ENCODE measurements at places on chromosomes 16 and 17.

GRCh38 chr16:66255647-66256046 is 110.8 kb upstream of the CDH5 start:
- no peak for DNase-seq

- no peak for DNase-seq
Observed at GRCh38 chr17:5424909-5425308, 4.9 kb downstream of the RPAIN start.

DNA sequence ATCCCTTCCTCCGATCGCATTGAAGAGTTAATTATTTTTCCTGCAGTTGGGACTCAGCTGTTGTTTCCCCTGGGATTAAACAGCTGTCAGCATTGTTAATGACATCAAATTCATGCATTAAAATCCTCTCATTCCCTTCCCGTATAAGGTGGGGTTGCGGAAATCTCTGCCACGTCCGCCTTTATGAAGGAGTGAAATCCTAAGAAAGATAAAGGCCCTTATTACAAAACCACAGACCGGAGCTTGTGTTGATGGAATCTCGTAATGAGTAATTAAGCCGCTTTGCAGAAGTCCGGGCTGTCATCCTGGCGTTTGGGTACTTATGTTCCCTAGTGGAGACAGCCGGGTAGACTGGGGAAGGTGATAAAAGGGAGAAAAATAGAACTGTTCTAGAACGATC is 627.6 kb downstream of the MAF start:
- DNase-seq: no peak

- no peak for DNase-seq
Observed at GRCh38 chr17:63365366-63366240, 80.5 kb downstream of the CYB561 start.

DNA sequence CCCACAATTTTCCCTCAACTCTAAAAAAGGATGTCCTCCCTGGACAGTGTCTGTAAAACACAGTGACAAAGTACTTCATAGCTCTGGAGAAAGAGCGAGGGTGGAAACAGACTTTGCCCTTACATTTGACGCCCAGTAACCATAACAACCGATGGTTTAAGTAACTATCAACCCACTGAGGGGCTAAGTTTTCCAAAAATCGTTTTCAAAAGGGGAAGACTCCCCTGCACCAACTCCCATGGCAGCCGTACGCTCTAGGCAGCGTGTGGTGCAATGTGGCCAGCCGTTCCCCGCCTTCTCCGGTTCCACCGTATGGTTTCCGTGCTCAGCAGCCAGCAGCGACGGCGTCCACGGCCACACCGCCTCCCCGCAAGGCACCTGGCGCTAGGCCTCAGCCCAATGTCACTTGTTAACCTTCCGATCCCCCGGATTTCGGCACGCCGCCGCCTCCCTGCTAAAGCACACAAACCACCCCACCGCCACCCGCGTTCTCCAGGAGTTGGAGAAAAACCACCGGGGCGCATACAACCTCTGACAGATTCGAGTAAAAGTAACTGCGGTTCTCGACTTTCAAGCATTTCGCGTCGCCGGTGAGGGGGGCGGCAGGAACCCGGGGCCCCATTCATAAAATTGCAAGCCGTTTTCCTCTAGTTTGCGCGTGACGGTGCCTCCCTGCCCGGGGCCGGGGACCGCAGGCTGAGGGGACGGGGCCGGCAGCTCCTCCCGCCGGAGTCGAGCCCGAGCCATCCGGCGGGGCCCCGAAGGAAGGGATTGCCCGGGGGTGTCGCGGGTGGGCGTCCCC is 661 bp downstream of the TEX2 start:
- DNase-seq: peak; percentile 57

- peak; percentile 83 for DNase-seq
Observed at GRCh38 chr17:37848690-37849616, 75.3 kb upstream of the TBC1D3K start.

DNA sequence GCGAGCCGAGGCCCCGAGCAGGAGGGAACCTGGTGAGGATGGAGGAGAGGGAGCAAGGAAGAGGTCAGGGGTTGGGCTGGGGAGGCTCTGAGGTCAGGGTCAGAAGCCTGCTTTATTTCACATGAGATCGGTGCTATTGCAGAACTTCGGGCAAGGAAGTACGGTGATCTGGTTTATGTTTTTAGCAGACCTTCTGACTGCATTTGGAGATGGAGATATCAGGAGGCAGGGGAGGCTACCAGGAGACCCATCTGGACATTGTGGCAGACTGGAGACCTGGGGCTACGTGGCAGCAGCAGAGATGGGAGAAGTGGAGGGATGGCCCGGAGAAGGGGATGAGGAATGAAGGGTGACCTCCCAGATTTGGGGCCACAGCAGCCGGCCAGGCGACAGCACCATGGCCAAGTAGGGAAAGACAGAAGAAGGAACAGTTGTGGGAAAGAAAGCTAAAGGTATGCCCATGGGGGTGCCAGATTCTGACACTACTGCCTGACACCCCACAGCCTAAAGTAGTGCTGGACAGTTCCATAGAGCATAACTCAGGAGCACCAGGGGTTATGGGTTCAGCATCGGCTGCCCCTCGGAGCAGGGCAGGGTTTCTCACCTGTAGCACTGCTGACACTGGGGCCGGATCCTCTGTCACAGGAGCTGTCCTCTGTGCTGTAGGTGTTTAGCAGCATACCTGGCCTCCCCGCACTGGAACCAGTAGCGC is 7.4 kb downstream of the CACNG4 start:
- no peak for DNase-seq

DNA sequence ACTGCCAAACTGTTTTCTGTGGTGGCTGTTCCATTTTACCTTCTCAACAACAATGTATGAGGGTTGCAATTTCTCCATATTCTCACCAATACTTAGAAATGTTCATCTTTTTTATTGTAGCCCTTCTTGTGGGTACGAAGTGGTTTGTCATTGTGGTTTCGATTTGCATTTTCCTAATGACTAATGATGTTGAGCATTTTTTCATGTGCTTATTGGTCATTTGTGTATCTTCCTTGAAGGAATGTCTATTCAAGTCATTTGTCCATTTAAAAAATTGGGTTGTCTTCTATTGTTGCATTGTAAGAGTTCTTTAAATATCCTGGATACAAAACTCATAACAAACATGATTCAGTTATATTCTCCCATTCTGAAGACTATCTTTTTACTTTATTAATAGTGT is 47.5 kb upstream of the CCL2 start:
- DNase-seq: peak; percentile 7

DNA sequence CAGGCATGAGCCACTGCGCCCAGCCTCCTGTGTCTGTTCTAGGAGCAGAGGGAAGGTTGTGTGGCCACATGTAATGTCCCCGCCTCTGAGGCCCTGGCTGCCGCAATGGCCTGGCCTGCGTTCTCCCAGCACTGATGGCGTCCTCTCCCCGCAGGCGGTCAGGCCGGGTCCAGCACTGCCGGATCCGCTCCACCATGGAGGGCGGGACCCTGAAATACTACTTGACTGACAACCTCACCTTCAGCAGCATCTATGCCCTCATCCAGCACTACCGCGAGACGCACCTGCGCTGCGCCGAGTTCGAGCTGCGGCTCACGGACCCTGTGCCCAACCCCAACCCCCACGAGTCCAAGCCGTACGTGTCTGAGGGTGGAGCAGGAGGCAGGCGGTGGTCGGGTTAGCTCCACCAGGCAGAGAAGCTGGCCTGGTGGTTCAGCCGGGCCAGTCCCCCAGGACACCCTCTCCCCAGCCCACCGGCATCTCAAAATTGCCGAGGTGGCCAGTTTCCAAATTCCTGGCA is 100.8 kb downstream of the SDR42E1 start:
- DNase-seq: no peak

DNA sequence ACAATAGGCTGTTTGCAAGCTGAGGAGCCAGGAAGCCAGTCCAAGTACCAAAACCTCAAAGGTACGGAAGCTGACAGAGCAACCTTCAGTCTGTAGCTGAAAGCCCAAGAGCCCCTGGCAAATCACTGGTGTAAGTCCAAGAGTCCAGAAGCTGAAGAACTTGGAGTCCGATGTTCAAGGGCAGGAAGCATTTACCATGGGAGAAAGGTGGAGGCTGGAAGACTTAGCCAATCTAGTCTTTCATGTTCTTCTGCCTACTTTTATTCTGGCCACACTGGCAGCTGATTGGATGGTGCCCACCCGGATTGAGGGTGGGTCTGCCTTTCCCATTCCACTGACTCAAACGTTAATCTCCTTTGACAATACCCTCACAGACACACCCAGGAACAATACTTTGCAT is 15.3 kb downstream of the CD300LB start:
- DNase-seq: no peak

DNA sequence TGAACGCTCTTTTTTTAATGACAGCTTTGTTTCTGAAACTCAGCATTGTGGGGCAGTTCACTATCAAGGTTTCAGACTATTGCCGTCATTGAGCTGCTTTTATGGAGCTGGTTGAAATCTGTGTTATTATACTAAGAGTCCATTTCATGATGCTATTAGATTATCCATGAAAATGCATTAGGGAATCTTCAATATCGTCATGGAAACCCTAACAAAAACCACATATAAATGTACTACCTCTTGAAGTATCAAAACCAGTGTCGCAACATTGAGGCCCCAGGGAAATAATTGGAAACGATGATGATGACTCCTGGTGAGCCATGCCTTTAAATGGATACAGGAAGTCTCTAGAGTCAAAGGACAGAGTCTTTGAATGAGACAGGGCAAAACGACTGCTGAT is 231.6 kb upstream of the CPHXL start:
- DNase-seq: no peak

DNA sequence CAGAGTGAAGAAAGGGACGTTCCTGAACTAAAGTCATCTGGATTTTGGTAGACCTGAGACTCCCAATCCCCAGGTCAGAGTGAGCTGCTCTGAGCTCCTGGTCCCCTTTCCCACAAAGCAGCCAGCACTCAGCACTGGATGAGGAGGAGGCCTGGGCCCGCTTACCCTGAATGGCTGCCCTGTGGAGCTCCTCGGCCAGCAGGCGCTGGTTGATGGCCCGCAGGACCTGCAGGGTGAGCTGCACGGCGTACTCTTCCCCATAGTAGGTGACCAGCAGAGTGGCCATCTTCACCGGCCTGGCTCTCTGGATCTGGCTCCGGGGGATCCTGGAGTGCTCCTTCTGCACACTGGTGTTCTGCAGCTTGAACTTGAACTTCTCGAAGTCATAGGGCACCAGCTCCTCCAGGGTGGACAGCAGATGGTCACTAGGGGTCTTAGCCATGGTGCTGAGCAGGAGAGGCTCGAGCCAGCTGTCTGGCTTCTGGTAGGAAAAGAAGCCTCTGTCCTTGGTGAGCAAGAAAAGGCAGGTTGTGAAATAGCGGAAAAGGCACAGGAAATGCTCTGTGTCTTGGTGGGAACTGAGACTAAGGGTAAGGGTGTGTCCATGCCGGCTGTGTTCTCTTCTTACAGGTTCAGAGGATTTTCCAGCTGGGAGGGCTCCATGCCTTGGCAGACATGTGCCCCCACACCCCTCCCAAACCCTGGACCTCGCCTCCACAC is at the start of gene MEFV:
Gene MEFV (minus strand): TSS at position 488 of the 720 bp plus-strand sequence. CDS start 46 bp downstream, at position 442.
- no peak for DNase-seq

GRCh38 chr16:57798953-57799599 is 3.2 kb downstream of the KIFC3 start:
- no peak for DNase-seq

DNA sequence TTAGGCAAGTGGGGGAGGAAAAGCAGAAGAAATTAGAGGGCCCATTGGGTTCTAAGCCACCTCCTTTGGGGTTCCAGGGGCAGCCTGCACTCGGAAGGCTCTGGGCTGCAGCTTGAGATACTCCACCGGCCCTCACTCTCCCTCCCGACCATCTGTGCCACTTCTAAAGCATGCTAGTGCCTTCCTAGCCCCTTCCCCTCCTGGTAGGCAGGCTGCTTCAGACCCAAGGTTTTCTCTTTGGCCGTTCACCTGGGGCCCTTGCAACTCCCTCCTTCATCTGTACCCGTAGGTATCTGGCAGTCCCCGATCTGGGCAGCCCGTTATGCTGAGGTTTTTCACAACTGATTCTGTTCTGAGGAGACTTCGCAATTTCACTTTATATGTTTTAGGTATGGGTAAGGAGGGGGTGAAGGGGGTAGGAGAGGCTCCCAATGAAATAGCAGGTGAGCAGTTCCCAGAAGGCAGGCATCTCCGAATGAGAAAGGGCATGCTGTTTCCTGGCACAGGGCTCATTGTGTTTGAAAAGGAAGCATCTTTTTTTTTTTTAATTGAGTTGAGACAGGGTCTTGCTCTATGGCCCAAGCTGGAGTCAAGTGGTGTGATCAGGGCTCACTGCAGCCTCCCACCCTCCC is 98.7 kb downstream of the RAB11FIP4 start:
- no peak for DNase-seq

- DNase-seq: no peak
Observed at GRCh38 chr17:50593321-50593720, 32.8 kb downstream of the CACNA1G start.

DNA sequence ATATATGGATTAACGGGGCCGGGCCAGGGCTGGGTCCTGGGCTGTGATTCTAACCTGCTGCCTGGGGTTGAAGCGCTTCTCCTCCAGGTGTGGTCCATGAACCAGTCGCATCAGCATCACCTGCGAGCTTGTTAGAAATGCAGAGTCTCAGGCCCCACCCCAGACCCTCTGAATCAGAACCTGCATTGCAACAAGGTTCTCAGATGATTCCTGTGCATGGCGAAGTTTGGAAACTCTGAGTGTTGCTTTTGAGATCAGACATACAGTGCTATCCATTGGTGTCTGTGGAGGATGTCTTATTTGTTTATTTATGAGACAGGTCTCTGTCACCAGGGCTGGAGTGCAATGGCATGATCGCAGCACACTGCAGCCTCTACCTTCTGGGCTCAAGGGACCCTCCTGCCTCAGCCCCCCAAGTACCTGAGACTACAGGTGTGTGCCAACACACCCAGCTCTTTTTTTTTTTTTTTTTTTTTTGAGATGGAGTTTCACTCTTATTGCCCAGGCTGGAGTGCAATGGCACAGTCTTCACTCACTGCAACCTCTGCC is 99.8 kb downstream of the PITPNC1 start:
- no peak for DNase-seq

GRCh38 chr17:27491713-27492190 is 35.5 kb downstream of the KSR1 start:
- DNase-seq: no peak

- peak; percentile 79 for DNase-seq
Observed at GRCh38 chr16:11349599-11350276, 4.5 kb downstream of the RMI2 start.

- DNase-seq: no peak
Observed at GRCh38 chr16:89187770-89188392, 12.5 kb downstream of the SLC22A31 start.

All from foreskin fibroblast (primary cell).